T-helper 9 cell (primary cell): ENCODE measurements at places on chromosomes 3 and 15.

DNA sequence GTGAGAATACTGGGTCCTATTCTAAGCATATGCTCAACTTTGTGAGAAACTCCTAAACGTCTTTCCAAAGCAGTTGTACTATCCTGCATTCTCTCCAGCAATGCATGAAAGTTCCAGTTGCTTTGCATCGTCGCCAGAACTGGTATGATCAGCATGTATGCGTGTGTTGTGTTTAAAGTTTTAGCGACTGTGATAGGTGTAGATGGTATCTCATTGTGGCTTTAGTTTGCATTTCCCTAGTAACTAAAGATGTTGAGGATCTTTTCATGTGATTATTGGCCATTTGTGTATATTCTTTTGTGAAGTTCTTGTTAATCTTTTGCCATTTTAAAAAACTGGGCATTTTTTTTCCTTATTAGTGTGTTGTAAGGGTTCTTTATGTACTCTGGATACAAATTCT is 115.1 kb downstream of the SPATA16 start:
- DNase-seq: no peak

DNA sequence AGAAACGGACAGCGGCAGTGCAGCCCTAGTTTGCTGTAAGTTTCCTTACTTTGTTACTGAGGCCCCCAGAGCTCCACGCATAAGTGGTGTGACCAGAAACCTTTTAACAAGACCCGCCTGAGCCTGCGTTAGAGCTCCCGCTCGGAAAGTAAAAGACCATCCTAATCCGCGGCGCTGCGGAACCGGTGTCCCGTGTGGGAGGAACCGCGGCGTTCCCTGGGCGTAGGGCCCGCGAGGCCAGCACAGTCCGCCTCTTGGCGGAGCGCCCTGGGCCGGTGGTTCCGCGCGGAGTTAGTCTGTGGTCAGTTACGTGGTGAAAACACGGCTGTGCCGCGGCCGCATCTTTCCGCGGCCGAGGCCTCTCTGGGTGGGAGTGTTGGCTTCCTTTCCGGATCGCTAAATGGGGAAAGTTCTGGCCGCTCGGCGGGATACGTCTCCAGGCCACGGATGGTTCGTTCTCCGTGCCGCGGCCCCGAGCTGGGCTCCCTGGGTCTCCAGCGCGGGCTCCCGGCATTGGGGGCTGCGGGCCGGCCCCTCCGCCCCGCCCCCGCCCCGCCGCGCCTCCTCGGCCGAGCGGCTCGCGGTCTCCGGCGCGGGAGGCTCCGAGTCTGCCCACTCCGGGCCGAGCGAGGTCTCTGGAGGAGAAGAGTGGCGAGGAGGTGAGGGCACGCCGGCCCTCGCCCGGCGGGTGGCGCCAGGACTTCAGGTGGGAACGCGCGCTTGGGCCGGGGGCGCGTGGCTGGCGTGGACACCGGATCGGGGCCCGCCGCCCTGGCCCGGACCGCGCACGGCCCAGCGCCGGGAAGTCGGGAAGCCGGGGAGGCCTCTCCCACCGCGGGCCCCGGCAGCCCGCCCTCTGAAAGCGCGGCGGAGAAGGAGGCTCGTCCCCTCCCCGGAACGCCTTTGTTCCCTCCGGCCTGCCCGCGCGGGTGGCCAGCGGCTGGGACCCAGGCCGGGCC is 754 bp downstream of the B3GNT5 start:
- DNase-seq: no peak

- no peak for DNase-seq
These were observed 9.1 kb downstream of the PLA2G4F start for GRCh38 chr15:42147431-42147735.

DNA sequence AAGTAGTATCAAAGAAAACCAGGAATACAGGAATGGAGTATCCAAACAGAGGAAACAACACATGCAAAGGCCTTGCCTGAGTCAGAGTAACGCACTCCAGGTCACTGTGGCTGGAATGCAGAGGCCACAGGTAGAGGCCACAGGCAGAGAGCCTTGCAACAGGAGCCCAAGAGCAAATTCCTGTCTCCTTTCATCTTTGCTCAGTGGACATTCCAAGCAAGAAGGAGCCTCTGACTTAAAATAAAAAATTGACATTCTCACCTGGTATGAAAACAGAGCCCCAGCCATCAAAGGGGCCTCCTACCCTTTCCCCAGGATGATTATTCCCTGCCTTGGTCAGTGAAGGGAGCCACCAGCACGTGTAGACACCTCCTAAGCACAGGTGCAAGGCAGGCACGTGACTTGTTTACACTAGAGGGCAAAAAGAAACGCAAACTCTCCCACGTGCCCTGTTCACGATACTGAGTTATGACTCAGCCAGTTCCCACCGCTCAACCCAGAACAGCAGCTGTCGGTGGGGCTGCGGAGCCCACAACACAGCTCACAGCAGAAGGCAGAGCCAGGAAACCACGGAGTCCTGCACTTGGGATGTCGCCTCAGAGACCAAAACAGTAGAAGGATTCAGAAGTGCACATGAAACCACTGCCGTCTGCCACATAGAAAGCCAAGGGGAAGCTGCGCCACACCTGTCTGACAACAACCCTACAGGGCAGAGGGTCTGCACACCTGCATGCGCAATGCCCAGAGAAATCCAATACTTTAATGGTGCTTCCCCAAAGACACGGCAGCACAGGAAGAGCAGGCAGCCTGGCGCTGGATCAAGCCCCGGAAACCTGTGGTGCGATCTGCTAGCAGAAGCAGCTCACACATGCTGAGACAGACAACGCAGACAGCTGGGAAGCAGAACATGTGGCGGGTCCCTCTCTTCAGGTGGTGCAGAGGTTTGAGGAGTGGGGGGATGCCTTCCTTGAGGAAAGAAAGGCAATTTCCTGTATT is 52.1 kb downstream of the ITGB5 start:
- DNase-seq: peak; percentile 19
